ENCODE measurements at places on chromosomes 7 and 10.

GRCh38 chr7:144812379-144813283 lies 23.2 kb downstream of the TPK1 start:
- peak; percentile 41 for DNase-seq

GRCh38 chr7:44673324-44673723 lies 66.9 kb downstream of the OGDH start:
- no peak for DNase-seq

- DNase-seq, result no peak
Observed at GRCh38 chr7:3165681-3166580, 122.3 kb upstream of the CARD11 start.

- no peak for DNase-seq
Observed at GRCh38 chr7:8922726-8923125, 489.3 kb downstream of the NXPH1 start.

DNA sequence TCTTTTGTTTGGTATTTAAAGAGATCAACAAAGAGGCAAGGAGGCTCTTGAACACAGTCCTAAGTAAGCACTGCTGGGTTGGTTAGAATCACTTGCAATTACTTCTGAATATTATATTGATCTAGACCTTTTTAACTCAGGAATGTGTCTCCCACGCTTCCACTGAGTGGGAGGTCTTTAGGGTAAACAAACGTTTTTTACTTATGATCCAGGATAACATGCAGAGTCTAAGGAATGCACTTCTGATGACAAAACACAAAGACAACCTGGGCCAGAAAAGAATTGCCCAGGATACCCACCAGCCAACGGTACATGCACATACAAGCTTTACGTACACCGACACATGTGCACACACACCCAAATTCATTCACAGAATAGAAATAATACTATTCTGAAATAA lies 626.9 kb downstream of the PARD3 start:
- DNase-seq, result no peak

All from stimulated activated CD4-positive, alpha-beta T cell treated with anti-CD3 and anti-CD28 coated beads, Interleukin-1b, Interleukin-23, amount 100 ng/mL, for 48 hours (primary cell).